ENCODE measurements at places on chromosomes 6 and 20.

DNA sequence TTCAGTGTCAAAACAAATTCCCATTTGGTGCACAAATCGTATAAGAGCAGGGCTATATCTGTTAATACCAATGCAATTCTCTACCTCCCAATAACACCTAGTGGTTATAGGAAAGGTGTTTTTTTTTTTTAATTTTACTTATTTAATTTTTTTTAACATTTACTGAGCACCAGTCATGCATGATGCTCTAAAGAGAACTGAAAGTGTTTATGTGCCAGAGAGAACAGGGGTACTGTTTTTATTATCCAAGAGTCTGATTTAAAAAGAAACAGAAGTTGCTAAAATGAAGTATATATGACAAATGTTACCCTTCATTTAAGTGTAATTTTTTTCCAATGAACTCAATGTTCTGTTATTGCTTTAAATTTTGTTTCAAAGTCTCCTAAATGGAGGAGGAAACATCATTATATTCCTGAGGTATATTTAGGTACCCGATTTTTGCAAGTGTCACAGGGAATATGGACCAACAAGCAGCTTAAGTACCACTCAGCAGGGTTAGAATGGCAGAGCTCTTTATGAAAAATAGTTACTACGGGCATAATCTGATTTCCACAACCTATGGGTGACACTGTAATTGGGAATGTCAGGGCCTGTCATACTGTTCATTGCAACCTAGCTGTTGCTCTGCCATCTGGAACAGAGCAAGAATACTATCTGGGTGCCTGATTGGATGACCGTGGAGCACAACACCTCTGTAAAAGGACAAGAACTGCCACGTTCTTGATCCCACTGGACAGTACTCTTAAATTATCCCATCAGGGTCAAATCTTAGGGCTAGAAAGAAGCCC, 195.4 kb downstream of the KHDRBS2 start:
- no peak for DNase-seq

GRCh38 chr20:58787211-58788005, 63.3 kb downstream of the GNAS-AS1 start:
- no peak for DNase-seq

GRCh38 chr20:59583428-59584277, 20.7 kb upstream of the PHACTR3 start:
- DNase-seq: no peak

DNA sequence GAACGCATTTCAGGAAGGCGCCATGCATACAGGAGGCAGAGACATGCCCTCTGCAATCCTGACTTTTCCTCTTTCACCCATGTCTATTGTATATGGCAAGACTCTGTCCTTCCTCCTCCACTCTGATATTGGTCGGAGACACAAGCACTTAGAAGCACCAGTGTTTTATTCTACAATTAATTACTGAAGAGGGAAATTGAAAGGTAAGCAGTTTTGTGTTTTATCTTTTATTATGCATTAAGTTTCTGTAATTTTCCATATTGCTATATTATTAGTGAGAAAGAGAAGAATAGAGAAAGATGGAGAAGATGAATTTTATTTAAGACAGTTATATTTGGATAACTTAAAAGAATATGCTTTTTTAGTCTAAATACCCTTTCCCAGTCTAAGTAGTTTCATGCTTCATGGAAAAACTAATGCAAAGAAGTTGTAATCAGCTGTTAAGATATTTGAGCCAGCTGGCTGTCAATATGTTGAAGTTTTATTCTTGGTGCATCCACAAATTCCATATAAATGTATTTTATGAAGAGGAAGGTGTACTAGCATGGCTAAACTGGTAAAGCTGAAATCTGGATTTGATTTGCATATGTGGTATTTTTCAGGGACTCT, 13.6 kb downstream of the ARID1B start:
- DNase-seq: no peak

GRCh38 chr6:127792616-127793015, 108.2 kb downstream of the THEMIS start:
- no peak for DNase-seq

DNA sequence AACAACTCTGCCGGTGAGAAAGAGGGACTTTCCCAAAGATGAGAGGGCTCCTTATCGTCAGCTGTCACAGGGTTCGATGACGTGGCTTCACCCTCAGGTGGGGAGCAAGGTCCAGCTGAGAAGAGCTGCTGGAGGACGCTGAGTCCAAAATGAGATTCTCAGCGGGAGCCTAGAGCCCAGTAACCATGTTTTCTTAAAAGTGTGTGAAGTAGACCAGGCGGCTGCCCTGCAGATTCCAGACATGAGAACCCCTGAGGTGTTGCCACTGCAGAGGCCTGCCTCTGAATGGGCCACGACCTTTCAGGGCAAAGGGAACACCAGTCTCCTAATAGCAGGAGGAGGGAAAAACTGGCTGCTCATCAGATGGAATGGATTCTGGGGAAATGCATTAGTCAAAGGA, 375.1 kb downstream of the BTBD9 start:
- DNase-seq: no peak

- DNase-seq: no peak
Measured at GRCh38 chr20:2252419-2252997, 43.3 kb upstream of the TGM3 start.

- DNase-seq: no peak
Measured at GRCh38 chr6:62146954-62147853, 138.8 kb downstream of the KHDRBS2 start.

- DNase-seq: no peak
Measured at GRCh38 chr20:14709439-14709838, 372.0 kb upstream of the FLRT3 start.

- DNase-seq: no peak
Measured at GRCh38 chr6:146470091-146470770, 73.4 kb upstream of the RAB32 start.

DNA sequence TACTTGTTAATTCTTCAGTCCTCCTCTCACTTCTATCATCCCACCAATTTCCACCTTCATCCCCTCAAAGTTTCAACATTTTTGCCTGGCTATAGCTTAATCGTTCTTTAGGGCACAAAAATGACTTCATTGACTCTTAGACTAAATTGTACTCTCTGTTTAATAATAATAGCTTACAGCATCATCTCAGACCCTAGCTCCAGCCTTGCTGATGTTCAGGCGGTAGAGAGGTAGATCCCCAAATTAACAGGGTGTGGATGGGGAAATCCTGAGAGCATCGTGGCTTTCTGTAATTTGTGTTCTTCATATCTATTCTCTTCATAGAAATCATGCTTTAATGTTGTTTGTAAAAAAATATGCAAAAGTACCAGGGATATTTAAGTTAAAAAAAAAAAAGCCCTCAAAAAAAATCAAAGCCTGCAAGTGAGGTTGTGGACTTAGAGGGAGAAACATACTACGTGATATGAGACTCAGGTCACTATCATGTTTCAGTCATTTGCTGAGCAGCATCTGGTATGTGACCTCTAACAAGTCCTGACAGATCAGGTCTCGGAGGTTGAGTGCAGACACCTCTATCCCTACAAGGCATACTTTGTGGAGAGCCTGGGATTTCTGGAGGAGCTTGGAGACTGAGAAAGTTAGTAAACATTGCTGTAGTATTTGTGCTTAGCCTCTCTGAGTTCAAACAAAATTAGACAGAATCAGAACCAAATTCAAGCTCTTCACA, 1063.3 kb upstream of the CITED2 start:
- DNase-seq: no peak

- no peak for DNase-seq
Measured at GRCh38 chr6:72783666-72784065, 161.8 kb downstream of the KCNQ5 start.

GRCh38 chr20:45008521-45009049, 42.3 kb downstream of the STK4 start:
- no peak for DNase-seq

DNA sequence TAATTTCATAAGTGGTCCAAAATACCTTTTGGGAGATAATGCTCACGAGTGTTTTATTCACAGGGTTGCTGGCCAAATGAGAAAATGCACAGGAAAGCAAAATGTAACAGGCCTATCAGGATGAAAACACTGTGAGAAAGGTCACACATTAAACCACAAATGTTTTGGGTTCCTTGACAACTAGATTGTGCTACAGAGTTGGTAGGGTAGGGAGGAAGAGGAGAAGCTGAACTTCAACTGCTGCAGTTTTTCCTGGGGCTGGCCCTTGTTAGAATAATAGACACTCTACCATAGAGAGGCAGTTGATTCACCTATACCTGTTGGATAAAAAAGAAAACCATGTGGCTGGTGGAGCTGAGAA, 28.1 kb upstream of the PAQR8 start:
- DNase-seq: no peak

DNA sequence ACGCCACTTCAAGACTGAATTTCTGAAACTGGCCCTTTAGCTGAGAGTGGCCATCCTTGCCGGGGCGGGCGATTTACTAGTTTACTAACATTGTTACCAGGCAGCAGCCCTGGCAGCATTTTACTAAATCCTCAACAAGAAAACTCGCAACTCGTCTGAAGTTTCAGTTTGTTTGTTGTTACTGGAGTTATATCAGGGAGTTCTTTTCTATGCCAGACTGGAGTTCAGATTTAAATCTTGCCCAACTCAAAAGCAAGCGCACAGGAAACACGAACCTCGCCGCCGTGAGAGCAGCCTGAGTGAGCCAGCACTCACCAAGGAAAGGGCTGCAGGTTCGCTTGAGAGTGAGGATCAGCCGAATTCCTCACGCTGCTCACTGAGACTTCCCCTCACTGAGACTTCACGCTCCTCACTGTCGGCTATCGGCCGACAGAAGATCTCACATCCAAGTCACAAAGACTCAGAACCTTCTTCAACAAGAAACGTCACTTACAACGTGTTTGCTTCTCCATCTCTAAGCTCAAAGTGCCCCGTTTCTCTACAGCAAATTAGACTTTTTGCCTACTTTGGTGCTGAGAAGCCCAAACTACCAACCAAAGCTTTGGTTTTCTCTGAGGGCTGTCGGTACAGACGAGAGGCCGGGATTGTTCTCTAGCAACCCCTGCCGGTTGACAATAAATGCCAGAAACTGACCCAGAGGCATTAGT, 78.9 kb downstream of the OLIG3 start:
- DNase-seq: peak; percentile 81

DNA sequence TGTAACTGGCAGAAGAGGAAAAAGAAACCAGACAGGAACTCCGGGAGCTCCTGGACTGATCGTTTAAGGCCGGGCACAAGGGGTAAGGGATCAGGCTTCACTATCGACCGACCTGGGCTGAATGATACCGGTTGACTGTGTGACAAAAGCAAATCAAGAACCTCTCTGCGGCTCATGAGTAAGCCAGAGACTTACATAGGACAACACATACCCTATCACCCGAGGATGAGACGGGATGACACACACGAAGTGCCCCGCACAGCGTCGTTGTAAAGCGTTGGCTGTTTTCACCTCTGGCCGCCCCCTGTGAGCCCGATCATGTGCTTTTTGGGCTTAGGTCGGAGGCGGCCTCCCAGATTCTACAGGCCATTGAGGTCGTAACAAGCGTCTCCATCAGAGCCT, 695 bp upstream of the TGIF2 start:
- DNase-seq: peak; percentile 50

DNA sequence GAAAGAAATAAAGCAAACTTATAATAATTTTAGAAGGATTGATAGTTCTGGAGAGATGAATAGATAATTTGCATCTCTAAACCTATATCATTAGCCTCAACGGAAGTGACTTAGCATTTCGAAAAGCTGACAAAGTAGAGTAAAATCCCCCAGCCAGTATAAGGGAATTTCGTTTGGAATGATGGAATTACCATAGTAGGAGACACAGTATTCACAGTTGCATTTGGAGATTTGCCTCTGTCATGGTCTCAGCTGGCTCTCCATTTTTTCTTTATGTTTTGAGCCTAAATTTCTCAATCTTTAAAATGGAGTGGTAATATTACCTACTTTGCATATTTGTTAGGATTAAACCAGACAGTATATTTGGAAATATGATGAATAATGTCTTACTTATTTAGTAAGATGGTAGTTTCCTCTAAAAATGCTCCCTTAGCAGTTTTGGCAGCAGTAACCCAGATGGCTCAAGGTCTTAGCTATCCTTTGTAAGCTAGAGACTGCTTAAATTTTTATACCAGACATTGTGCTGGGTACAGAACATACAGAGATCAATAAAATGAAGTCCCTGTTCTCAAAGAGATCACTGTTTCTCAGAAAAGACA, 58.2 kb downstream of the SMAP1 start:
- no peak for DNase-seq

- no peak for DNase-seq
Measured at GRCh38 chr6:147274776-147275175, 70.6 kb downstream of the STXBP5 start.

- no peak for DNase-seq
Measured at GRCh38 chr6:63858691-63859090, 223.1 kb downstream of the PHF3 start.

DNA sequence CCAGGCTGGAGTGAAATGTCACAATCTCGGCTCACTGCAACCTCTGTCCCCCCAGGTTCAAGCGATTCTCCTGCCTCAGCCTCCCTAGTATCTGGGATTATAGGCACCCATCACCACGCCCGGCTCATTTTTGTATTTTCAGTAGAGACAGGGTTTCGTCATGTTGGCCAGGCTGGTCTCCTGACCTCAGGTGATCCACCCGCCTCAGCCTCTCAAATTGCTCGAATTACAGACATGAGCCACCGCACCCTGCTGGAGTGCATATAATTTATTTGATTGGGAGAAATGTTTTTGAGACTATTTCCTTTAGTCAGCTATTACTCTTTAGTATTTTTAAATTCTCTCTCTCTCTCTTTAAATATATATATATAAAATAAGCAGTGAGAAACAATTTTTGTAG, 29.8 kb downstream of the FAM83B start:
- no peak for DNase-seq

DNA sequence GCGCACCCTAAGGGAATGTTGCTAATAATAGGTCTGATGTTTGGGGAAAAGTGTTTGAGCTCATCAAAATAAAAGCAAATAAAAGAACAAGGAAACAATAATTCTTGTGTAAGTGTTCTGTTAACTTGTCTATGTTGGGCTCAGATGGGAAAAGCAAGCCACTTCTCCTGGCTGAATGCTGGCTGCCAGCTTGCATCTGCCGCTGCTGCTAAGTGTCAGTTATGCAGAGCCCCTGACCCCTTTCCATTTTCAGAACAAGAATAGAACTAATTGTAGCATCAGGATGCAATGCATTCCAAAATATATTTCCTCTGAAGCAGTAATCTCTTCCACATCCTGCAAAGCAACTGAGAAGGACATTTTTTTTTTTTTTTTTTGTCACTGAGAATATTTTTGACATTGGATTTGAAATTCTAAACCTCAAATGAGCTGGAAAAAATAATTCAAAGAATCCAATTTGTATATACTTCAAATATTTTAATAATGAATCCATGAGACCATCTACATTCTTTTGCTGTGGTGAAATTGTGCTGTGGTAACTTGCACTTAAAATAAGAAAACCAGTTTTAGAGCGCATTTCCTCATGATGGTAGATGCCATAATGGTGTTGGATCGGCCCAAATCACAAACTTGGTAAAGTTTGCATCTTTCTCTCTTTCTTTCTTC, 43.9 kb upstream of the DEK start:
- no peak for DNase-seq

- no peak for DNase-seq
Measured at GRCh38 chr6:13872681-13873080, 52.1 kb upstream of the RNF182 start.
